Progenitor cell of endocrine pancreas (in vitro differentiated cells): ENCODE measurements at places on chromosomes 1 and 21.

DNA sequence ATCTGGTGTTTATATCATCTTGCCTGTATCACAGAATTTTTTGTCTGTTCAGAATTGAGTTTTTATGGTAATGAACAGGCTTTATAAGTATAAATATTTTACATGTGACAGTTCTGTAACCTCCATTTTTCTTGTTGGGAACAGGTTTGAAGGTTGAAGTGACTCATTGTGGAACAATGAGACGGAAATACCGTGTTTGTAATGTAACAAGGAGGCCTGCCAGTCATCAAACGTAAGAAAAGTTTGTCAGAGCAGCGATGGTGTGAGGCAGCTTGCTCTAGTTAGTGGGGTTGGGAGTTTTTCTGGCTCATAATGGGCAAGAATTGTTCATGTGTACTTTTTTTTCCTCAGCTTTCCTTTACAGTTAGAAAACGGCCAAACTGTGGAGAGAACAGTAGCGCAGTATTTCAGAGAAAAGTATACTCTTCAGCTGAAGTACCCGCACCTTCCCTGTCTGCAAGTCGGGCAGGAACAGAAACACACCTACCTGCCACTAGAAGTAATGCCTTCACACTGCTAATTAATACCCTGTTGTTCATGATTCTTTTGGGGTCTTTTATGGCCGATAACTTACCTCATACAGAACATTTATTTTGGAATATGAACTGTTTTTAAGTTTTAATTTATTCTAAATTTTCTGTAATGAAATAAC is 75.2 kb upstream of the TEKT2 start:
- DNase-seq = no peak

DNA sequence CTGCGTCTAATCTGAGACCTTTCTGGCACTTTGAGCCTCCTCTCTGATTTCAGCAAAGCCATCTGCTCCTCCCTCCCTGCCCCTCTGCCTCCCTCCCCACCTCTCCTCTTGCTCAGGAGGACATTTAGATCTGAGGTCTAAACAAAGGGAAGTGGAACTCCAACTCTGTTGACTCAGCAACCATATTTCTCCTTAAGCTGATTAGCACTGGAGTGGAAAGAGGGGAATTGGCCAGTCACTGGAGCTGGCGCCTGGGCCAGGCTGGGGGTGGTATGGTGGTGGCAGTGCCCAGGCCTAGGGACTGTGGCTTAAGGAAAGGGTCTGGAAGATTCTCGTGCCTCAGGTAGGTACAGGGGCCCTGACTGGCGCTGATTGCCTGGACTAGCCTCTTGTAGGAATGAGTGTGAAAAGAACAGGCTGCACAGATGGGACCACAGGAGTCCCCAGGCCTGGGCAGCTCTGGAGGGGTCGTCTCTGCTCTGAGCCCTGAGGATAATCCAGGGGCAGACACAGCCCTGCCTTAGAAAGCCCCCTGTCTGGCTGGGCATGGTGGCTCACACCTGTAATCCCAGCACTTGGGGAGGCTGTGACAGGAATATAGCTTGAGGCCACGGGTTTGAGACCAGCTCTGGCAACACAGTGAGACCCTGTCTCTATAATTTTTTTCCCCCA is 11.9 kb downstream of the SH2D2A start:
- DNase-seq = no peak

- no peak for DNase-seq
Measured at GRCh38 chr1:234241941-234242490, 131.2 kb upstream of the COA6 start.

DNA sequence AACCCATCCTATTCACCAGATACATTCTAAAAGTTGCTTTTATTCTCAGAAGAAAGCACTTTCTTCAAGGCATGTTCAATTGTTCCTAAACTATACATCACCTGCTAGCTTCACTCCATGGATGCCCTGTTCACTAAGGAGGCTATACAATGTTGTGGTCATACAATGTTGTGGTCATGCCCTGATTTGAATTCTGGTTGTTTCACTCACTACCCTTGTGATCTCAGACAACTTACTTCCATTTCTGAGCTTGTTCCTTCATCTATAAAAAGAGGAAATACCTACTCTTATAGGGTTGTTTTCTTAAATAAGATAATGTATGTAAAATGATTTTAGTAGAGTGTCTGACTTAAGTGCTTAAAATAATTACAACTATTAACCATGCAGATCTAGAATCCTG is 19.7 kb downstream of the EDEM3 start:
- no peak for DNase-seq

DNA sequence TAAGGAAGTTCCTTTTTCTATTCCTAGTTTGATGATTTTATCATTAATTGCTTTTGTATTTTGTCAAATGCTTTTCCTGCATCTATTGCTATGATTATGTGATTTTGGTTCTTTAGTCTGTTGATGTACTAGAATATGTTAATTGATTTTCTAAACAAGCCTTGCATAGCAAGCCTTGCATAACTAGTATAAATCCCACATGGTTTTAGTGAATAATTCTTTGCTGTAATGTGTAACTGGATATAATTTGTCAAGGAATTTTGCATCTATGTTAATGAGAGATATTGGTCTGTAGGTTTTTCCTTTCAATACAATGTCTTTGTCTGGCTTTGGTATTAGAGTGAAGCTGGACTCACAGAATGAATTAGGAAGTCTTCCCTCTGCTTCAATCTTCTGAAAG is 460.2 kb downstream of the LTN1 start:
- no peak for DNase-seq

DNA sequence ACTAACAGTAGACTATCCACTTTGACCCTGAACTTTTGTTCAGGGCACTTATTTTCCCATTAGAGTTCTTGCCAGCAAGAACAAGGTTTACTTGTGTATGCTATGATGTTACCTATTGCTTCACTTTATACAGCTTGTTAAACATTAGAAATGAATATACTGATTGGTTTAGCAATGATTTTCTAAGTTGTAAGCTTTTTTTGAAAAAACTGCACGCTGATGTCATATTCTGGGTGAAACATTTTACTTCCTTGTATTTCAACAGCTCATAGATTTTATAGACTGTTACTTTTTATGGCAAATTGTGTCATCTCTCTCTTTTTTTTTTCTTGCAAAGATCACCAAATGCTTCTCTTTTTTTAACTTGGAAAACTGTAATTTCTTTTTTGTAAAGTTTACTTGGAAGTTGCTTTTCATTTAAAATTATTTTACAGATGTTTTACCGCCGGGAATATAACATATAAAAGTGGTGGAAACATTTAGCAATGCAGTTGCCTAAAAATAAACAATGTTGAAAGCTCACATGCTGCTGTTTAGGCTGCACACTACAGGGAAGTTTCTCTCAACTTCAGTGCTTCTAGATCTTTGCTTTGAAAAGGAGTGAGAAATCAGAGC is 215.3 kb upstream of the NFIA start:
- no peak for DNase-seq

DNA sequence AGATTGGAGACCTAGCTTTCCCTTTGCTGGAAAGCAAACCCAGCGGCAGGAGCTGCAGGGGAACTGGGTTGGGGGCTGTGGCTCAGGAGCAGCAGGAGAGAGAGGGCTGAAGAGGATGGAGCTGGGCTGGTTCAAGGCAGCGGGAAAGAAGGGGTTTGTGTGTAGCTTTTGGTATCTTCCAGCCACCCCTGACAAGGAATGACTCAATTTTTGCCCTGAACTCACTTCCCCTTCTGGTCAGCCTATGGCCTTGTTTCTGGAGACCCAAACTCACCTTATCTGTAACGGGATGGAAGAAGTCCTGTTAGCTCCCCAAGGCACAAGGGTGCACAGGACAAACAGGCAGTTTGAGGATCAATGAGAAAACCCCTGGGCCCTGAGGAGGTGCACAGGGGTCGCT is 13.1 kb downstream of the C1orf115 start:
- no peak for DNase-seq

- DNase-seq = no peak
Measured at GRCh38 chr1:41404308-41404761, 43.1 kb downstream of the FOXO6 start.

GRCh38 chr1:95396557-95396956 is 162.5 kb downstream of the RWDD3 start:
- DNase-seq = no peak

GRCh38 chr1:196660852-196661251 is 9.0 kb downstream of the CFH start:
- DNase-seq = no peak

DNA sequence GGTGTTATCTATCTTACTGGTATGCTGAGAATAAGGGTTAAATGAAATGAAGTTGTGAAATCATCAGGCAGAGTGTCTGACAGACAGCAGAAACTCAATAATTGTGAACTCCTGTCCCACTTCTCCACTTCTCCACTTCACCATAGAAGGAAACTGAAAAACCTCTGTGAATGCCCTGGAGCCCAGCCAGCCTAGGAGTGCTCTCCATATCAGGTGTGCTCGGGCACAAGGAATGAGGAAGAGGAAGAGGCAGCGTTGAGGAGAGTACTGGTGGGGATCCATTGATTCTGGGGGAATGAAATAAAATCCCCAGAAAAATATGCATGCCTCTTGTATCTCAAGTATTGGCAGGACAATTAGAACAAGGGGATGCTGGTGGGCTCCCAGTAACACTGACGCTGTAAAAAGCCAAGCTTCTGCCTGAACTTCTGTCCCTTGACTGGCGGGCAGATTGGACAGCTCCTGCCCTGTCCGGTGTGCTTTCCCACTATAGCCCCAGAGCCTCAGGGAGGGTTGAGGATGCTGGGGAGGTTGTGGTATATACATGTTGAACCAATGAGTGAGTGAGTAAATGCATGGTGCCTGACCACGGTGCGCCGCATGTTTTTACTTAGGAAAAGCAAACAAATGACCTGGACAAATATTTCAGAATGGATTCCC is 47.7 kb downstream of the NMNAT2 start:
- no peak for DNase-seq

GRCh38 chr1:98420376-98421084 is 241.0 kb upstream of the SNX7 start:
- DNase-seq = no peak

DNA sequence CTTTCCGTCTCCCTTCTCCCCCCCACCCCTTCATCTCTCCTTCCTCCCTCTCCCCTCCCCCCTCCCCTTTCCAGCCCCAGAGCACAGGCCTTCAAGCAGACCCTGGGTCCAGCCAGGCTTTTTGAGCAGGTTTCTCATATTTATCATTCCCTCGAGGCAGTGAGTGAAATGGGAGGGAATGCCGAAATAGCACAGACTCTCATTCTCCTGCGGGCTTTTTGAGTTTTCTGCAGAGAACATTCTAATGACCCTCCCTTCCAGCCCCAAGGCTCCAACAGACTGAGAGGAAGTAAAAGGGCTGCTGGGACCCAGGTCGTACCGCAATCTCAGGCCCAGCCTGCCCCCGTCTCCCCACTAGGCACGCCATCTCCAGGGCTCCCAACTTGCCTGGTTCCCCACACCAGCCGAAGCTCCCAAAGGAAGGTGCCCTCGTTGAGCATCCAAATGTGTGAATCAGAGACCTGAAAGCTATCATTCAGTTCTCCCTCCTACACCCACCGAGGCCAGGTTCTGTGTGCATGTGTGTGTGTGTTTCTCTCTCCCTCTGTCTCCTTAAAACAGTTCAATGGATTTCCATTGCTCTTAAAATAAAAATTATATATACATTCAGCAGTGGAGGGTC is 22.3 kb downstream of the ACTA1 start:
- no peak for DNase-seq

GRCh38 chr1:50098591-50099021 is 10.1 kb upstream of the ELAVL4 start:
- no peak for DNase-seq

DNA sequence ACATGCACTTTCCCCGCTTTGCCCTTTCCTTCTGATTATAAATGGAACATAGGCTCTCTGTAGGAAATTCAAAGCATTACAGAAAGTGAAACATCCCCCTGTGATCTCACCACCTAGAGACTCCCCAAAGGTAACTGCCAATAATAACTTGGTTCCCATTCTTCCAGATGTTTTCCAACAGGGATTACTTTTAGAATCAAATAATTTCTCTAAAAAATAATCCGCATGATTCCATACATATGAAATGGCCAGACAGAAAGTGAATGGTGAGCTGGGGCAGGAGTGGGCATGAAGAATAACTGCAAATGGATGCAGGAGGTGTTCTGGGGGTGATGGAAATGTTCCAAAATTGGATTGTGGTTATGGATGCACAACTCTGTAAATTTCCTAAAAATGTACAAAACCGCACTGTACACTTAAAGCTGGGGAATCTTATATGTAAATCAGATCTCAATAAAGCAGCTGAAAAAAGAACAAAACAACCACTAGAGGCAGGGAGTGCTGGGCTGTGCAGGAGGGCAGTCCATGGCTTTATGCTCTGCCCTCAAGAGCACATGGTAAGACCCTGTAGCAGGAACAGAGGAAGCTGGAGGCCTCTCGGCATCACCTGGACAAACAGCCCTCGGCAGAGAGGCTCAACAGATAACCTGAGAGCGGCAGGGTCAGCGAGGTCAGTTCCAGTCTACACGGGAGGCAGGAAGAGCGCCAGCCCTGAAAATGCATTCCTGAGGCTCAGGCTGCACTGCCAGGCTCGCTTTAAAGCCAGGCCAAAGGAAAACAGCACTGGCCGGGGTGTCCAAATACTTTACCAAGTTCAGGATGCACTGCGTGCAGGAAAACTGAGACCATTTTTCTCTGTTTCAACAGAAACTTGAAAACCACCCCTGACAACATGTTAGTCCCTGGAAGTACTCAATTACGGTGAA is 39.7 kb downstream of the CAPZB start:
- peak; percentile 31 for DNase-seq

GRCh38 chr1:222996310-222996975 is 146.6 kb downstream of the TLR5 start:
- no peak for DNase-seq

GRCh38 chr1:180950321-180950720 is 37.6 kb downstream of the KIAA1614 start:
- DNase-seq = no peak

DNA sequence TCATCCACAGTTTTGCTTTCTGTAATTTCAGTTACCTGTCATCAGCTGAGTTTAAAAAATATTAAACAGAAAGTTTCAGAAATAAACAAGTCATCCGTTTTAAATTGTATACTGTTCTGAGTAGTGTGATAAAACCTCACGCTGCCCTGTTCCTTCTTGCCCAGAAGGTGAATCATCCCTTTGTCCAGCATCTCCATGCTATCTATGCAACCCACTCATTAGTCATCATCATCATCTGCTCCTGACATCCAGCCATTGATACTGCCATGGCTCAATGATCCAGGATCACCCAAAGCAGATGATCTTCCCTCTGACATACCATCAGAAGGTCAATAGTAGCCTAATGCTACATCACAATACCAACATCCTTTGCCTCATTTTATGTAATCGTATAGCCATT is 198.3 kb downstream of the SLC44A5 start:
- DNase-seq = no peak

GRCh38 chr1:114033216-114033706 is 54.0 kb downstream of the OLFML3 start:
- DNase-seq = peak; percentile 12

DNA sequence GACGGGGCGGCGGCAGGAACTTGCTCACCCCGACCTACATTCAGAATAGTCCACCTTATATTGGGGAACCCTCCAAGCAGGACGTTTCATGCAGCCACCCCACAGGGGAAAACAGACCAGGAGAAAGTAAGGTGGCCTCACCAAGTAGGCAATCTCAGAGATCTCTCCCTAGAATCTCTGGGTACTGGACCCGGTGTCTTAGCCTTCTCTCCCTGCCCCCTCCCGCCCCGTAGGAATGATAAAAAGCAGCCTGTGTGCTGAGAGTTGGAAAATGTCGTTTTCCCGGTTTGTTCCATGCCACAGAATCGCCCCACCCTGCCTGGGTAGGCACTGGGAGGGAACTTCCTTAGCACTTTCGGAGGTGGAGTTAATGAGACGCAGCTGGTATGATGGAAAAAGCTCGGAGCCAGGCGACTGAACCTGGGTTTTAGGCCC is 789 bp upstream of the PTPN14 start:
- peak; percentile 49 for DNase-seq
